COR-L47 (cell line): ENCODE measurements at places on chromosomes 2 and 18.

GRCh38 chr2:122139739-122140420 lies 384.4 kb downstream of the TSN start:
- no peak for DNase-seq

- DNase-seq: no peak
These were observed 50.7 kb downstream of the DYNAP start for GRCh38 chr18:54641734-54642133.

GRCh38 chr2:123085484-123085883 lies 939.6 kb upstream of the CNTNAP5 start:
- DNase-seq: no peak

DNA sequence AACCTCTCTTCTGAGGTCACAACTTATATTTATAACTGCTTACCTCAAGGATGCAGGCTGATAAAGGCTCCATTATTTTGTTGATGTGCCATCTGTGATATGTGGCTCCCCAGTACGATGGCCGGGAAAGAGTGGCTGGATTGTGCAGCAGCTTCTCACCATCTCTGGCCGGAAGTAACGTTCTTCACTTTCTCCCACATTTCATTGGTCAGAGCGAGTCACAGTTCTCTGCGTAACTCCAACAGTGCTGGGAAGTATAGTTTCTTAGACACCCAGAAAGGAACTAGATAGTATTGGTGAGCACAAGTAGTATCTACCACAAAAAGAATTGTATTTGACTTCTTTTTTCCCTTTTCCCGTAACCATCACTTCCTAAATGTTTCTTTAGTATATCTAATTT lies 28.7 kb downstream of the ZSWIM2 start:
- DNase-seq: no peak

GRCh38 chr2:159200498-159200897 lies 86.0 kb downstream of the WDSUB1 start:
- no peak for DNase-seq

DNA sequence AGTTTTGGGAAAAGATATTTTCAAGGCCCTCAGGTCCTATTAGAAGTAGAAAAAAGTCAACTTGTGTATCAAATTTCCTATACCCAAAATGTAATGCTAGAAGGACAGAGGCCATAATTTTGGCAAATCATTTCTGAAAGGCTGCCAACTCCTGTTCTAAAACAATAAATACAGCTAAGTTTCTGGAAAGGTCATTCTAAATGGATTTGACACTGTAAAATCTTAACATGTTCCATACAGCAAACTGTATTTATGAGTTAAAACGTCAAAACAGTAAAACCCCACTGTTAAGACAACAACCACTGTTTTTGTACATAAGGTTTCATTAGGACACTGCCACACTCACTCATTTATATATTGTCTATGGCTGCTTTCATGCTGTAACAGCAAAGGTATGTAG lies 9.7 kb downstream of the FAM98A start:
- DNase-seq: no peak

GRCh38 chr18:11506856-11507255 lies 102.5 kb upstream of the SLC35G4 start:
- DNase-seq: no peak

GRCh38 chr2:221463241-221463896 lies 108.7 kb downstream of the EPHA4 start:
- DNase-seq: no peak

DNA sequence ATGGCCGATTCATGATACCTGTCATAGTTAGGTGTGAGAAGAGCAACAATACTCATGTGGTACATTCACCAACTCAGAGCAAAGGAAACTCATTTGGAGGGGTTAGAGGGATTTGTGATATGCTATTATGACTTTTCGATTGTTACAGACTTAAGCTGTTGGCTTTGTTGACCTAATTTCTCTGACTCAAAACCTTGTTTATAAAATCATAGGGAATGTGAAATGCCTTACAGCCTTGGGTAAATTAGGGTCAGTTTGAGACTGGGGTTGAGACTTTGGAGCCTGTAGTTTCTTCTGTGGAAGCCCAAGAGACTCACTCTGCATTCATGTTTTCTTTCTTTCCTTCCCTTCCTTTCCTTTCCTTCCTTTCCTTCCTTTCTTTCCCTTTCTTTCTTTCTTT lies 261.9 kb downstream of the LRRTM1 start:
- DNase-seq: no peak

GRCh38 chr2:236083934-236084333 lies 84.3 kb downstream of the GBX2 start:
- no peak for DNase-seq

GRCh38 chr18:50286391-50287027 lies 983 bp downstream of the CXXC1 start:
- DNase-seq: peak; percentile 30

- DNase-seq: no peak
These were observed 10.6 kb upstream of the MSH6 start for GRCh38 chr2:47772343-47772742.

GRCh38 chr18:35661483-35662146 lies 80.1 kb downstream of the GALNT1 start:
- peak; percentile 8 for DNase-seq

GRCh38 chr2:59000796-59001195 lies 759.7 kb upstream of the FANCL start:
- DNase-seq: no peak

- peak; percentile 87 for DNase-seq
These were observed 115.3 kb upstream of the RIOK3 start for GRCh38 chr18:23337599-23338444.

DNA sequence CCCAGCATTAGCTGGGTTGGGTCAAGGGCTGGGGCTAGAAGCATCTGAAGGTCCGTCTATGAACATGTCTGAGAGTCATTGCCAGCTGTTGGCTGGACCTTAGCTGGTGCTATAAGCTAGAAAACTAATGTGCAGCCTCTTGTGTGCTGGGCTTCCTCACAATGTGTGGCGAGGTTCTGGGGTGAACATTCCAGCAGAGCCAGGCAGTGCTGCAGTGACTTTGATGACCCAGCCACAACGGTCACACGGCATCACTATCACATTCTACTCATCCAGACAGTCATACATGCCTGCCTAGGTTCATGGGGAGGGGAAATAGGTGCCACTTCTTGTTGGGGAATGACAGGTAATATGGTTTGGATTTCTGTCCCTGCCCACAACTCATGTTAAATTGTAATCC lies 260.5 kb downstream of the CYP26B1 start:
- no peak for DNase-seq

GRCh38 chr2:97617911-97618310 lies 28.0 kb upstream of the COX5B start:
- no peak for DNase-seq

- DNase-seq: no peak
These were observed 12.1 kb upstream of the KDSR start for GRCh38 chr18:63378919-63379638.

DNA sequence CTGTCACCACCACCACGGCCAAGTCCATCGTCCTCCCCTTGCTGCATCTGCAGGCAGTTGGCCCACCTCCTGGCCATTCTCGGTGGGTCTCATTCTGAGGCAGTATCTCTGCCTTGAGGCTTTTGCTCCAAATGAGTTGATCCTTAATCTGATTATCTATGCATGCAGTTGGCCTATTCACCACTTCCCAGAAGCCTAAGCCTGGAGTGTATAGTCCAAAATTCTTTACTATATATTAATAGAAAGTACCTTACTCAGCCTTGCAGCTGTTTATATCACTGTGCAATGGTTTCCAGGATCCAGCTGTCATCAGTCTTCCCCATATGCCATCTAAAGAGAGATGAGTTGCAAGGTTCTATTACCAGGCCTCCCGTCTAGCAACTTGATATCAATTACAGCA lies 292.4 kb downstream of the SS18 start:
- no peak for DNase-seq

DNA sequence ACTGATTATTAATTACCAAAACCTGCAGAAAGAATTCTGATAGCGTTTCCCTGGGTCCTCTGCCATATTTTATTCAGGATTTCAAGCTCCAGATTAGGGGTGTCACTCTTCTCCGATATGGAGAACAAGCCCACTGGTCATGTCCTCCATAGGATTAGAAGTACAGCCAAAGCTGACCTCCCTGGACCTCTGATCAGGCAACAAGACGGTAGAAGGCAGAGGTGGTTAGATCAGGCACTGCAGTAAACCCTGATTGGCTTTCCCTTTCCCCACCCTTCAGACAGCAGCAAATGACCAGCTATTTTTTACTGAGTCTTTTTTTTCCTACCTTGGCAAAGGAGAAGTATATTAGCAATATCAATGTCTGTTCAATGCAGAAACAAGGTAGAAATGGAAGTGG lies 37.7 kb downstream of the SPC25 start:
- DNase-seq: no peak
